ENCODE measurements at places on chromosomes 16 and 17.

GRCh38 chr17:35560703-35561102, at the start of gene SLFN14:
Gene SLFN14 (minus strand): TSS chr17:35560819. CDS start chr17:35558062, 2,757 bp downstream.
- no peak for DNase-seq

GRCh38 chr16:88412766-88413165, 30.0 kb downstream of the ZNF469 start:
- no peak for DNase-seq

- DNase-seq = no peak
Observed at GRCh38 chr16:75272097-75272551, 20.7 kb upstream of the BCAR1 start.

GRCh38 chr17:49952912-49953497, 16.0 kb upstream of the DLX4 start:
- DNase-seq = no peak
